ENCODE measurements at places on chromosomes 5 and 9.

GRCh38 chr5:178350361-178351220 lies 118.0 kb upstream of the PHYKPL start:
- no peak for DNase-seq

GRCh38 chr5:14025569-14026286 lies 81.2 kb upstream of the DNAH5 start:
- no peak for DNase-seq

DNA sequence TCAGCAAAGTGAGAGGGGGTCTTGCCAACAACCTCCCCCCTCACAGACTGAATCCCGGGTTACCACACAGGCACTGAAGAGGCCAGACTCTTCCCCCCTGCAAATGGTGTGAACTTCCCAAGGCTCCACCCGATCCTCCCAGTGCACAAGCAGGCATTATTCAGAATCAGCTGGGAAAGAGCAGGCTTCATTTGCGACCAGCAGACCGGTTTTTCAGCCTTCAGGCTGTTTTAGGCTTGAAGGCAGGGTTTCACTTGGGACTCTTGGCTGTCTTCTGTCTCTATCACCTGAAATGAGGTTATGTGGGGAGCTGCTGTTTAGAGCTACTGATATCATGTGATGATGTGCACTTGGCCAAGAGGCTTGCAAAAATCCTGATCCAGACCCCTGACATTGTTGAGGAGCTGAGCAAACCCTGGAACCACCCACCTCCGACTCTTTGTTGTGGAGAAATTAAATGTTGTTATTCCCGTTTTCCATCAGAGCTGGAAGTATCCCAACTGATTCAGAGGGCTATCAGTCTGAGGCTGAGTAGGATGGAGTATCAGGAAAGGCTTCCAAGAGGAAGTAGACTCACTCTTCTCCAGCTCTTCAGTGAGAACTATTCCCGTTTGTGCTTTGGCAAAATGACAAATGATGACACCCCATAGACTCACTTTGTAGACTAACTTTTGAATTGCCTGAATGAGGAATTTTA lies 63.3 kb upstream of the ZFR start:
- no peak for DNase-seq

DNA sequence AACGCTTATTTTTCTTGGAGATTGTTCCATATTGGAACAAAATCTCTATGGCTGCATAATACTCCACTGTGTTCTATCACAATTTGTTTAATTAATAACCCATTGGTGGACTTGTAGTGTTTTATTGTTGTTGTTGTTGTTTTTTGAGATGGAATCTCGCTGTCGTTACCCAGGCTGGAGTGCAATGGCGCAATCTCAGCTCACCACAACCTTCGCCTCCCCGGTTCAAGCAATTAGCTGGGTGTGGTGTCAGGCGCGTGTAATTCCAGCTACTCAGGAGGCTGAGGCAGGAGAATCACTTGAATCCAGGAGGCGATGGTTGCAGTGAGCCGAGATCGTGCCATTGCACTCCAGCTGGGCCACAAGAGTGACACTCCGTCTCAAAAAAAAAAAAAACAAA lies 38.7 kb downstream of the SPRY4 start:
- no peak for DNase-seq

Data from activated CD4-positive, alpha-beta T cell treated with anti-CD3 and anti-CD28 coated beads for 24 hours (primary cell).